ENCODE measurements at places on chromosomes 3 and 15.
A peak's percentile ranks its signal among the peaks of the same experiment; 100 is the strongest.

DNA sequence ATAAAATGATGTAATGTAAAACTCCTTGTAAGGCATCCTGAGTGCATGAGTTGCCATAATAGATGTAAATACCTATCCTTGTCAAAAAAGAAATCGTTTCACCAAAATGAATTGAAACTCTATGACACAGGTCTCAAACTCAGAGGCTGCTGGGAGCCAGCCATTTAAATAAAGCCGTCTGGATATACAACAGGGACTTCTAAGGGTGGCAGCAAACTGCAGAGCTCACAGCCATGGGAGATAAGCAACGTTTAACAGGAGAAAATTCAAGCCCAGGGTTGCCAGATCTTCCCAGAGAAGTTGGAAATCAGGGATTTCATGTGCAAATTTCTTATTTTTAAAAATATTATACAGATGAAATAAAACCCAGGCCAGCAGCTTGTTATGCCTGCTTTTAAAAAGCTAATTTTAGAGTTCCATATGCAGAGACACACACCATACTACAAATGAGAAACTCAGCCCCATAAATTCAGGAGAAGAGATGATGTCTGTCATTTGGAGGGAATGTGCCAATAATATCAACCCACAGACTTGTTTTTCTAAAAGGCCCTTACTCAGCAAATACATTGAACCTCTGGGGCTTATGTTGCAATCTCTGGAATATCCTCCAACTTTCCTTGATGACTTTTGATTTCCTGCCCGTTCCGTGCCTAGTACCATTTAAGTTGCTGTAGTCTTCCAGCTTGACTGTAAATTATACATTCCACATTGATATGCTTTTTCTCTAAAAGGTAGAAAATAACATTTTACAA, 75.6 kb downstream of the AQP9 start:
- DNase-seq: no peak

- no peak for DNase-seq
These were observed 4.0 kb downstream of the PDHB start for GRCh38 chr3:58429657-58430056.

GRCh38 chr3:126517986-126518778, 609 bp upstream of the UROC1 start:
- DNase-seq: no peak

DNA sequence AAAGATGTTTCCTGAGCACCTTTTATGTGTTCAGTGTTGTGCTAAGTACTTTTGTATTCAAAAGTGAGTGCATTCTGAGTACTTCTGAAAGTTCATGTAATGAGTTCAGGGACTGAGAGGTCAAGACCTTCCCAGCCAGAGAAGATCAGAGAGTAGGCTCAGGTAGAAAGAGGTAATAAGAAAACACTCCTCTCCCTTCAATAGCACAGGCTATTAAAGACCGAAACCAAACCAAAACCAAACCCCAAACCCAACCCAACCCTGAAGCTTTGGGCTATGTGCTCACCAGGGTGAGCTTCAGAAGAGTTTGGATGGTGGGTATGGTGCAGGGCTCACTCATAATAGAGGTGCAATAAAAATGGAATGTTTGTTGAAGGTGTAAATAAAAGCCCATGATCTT, 76.7 kb upstream of the FAM3D start:
- DNase-seq: no peak

- DNase-seq: no peak
These were observed 57.4 kb downstream of the EEFSEC start for GRCh38 chr3:128210711-128211110.

DNA sequence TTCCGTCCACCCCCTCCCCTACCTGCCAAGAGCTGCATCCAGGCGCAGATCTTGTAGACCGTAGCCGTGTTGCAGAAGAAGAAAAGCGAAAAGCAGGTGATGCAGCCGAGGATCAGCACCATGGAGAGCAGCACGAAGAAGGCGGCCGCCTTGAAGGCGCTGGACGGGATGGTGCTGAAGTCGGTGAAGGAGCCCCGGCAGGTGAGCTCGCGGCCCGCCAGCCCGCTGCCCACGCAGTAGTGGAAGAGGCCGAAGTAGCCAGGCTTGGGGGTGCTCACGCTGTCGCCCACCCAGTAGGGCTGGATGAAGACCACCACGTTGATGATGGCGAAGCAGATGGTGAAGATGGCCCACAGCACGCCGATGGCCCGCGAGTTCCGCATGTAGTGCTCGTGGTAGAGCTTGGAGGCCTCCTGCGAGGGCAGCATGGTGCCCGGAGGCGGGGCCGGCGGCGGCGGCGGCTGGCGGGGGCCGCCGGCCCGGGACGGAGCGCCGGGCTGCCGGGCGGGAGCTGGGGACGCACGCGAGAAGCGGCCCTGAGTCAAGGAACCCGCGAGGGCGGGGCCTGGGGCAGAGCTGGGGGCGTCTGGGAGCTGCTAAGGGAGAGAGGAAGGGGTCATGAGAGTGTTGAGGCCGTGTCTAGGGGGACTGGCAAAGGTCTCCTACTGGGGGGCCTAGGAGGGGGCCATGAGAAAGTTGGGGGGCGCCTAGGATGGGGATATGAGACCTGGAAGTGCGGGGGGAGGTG, 1.2 kb downstream of the LHFPL4 start:
- no peak for DNase-seq

DNA sequence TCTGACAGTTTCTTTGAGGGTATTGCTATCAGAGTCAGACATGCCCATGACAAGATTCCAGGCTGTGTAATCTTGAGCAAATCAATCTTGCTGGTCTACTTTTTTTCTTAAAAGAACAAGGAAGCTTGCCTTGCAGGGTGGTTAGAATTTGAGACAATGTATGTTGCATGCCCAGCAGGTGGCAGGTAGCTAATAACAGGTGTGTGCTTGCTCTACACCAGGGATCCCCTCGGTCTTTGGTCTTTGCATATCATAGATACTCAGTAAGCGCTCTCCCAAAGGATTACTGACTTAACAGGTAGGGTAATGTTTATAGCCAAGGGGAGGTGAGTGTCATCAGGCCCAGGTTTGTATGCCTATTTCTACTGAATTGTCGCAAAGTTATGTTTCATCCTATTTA, 37.3 kb downstream of the CACNA1D start:
- DNase-seq: no peak

GRCh38 chr3:197371591-197372046, 73.2 kb upstream of the DLG1 start:
- DNase-seq: no peak

GRCh38 chr3:194880940-194881925, 195.6 kb downstream of the FAM43A start:
- DNase-seq: no peak

- no peak for DNase-seq
These were observed 92.0 kb downstream of the ALCAM start for GRCh38 chr3:105458518-105459215.

DNA sequence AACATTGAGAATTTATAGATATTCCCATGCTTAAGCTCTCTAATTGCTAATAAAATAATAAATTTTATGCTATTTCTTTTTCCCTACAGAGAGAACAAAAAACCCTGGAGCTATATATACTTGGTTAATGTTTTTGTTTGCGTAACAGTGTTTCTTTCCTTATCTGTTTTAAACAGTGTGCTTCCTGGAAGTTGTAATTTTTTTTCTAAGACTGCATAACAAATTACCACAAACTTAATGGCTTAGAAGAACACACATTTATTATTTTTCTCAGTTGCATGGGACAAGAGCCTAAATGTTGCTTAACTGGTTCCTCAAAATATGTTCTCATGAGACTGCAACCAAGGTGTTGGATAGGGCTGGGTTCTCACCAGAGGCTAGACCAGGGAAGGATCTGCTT, 49.7 kb upstream of the DPH6 start:
- DNase-seq: no peak

GRCh38 chr3:141308588-141309218, 59.6 kb upstream of the ZBTB38 start:
- no peak for DNase-seq

GRCh38 chr15:43872416-43873020, 45.7 kb downstream of the WDR76 start:
- no peak for DNase-seq

DNA sequence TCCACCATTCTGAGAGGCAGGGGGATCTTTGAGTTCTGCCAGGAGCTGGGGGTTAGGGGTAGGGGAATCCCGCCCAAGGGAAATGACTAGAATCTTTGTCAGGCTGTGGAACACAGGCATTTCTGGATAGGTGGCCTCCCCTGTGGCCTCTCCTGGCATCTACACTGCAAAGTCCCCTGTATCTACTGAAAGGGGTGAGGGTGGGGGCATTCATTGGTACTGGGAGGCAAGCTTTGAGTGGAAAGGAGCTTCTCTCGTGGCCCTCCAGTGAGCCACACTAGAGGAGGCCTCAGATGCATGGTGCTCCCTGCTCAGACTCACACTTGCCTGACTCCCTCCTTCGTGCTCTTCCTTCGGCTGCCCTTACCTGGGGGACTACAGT, 59.9 kb downstream of the CCNL1 start:
- DNase-seq: no peak

DNA sequence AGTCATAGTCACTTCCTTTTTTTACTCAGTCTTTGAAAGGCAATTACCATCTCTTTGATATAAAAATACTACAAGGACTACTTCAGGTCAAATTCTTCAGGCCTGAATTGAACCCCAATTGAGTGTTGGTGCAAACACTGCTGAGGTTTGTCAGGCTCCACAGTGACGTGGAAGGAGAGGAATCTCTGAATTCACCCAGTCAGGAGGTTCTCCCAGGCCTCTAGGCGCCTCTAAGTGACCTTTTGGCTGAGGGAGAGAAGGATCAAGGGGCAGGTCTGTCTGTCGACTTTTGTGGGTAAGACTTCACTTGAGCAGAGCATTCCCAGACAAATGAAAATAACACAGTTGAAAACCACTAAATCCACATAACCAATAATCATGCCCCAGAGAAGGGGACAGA, 227.6 kb upstream of the CHRNA7 start:
- DNase-seq: no peak

DNA sequence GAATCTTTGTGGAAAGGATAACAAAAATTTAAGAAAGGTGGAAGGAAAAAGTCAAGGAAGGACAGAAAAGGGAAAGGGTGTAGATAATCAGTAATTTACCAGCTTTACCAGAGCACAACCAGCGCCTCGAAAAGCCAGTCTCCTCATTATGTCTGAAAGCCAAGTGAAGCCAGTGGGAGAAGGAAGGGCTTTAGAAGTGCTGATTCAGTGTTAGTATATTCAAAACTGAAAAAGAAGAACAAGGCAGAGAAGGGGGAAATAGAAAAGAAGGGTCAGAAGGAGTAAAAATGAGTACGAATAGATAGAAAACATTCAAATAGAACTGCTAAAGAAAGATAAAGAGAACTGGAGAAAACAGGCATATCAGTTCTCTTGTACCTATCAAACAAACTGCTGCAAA, 4.1 kb downstream of the PBRM1 start:
- DNase-seq: no peak

GRCh38 chr15:78103406-78104118, 11.2 kb downstream of the SH2D7 start:
- DNase-seq: peak; percentile 22

DNA sequence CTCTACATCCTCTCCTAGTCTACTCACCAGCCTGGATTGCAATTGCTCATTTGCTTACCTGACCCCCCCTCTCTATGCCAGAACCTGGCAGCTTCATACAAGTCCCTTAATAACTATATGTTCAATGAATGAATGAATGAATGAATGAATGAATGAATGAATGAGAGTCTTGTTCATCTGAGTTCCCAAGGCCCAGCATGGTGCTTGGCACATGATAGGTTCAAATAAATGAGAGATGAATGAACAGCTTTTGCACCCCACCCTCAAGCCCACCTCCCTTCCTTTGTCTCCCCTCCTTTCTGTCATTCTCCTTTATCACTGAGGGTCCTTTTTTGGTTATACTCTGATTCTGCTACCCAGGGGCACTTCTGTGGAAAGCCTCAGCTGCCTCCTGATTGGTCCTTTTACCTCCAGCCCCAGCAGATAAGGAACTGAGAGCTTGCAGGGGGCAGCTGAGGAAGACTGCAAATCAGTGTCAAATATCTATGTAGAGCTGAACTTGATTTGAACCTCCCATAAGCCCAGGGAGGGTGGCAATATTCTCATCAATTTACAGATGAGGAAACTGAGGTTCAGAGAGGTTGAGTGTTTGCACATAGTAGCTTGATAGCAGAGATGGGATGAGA, 54.1 kb upstream of the CHRNB4 start:
- DNase-seq: no peak

- DNase-seq: no peak
These were observed 92.0 kb downstream of the SYNPR start for GRCh38 chr3:63370094-63370493.

- DNase-seq: no peak
These were observed 226.8 kb downstream of the MAGI1 start for GRCh38 chr3:65811892-65812291.

- DNase-seq: no peak
These were observed 436.7 kb upstream of the MDFIC2 start for GRCh38 chr3:70749122-70749521.

DNA sequence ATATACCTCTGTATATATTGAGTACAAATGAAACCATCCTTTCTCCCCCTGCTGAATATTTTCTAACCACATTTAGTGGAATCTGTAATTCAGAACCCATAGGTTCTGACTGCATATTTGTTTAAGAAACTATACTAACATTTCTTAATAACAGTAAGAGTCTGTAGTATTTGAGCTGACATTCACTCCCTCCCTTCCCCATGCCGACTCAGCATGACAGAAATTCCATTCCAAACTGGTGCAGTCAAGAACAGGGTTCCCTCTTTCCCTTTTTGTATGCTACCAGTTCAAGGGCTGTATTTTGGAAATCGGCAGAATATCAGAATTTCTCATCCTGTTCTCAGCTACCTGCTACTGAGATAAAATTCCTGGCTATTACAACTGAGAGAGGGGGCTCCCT, 796.6 kb upstream of the DPPA4 start:
- DNase-seq: no peak

DNA sequence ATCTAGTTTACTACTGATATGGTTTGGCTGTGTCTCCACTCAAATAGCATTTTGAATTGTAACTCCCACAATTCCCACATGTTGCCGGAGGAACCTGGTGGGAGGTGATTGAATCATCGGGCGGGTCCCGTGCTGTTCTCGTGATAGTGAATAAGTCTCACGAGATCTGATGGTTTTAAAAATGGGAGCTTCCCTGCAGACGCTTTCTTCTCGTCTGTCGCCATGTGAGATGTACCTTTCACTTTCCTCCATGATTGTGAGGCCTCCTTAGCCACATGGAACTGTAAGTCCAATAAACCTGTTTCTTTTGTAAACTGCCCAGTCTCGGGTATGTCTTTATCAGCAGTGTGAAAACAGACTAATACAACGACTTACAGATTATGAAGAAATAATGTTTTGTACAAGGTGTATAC, 35.6 kb upstream of the PYDC2 start:
- DNase-seq: no peak

DNA sequence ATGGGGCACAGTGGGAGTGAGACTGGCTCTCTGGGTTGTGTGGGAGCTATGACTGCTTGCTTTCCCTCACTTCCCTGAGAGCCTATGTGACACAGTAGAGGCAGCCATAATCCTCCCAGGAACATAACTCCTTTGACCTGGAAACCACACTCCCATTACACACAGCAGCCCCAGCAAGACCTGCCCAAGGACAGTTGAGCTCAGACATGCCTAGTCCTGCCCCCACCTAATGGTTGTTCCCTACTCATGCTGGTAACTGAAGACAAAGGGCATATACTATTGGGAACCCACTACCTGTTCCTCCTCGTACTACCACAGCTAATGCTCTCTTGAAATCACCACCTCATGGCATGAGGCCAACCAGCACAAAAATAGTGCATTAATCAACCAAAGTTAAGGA, 550.4 kb upstream of the ARPP21 start:
- DNase-seq: no peak

GRCh38 chr3:111751961-111752360, 107.1 kb upstream of the PHLDB2 start:
- no peak for DNase-seq
